ENCODE measurements at places on chromosomes 3 and 15. TPM values are rescaled to one million over a fixed set of nuclear protein-coding genes. Genes with fewer than 3 reads are reported as not detected.

MITF gene
- 0.32 TPM for total RNA-seq

ZBTB47 gene
- total RNA-seq = 0.69 TPM

DNA sequence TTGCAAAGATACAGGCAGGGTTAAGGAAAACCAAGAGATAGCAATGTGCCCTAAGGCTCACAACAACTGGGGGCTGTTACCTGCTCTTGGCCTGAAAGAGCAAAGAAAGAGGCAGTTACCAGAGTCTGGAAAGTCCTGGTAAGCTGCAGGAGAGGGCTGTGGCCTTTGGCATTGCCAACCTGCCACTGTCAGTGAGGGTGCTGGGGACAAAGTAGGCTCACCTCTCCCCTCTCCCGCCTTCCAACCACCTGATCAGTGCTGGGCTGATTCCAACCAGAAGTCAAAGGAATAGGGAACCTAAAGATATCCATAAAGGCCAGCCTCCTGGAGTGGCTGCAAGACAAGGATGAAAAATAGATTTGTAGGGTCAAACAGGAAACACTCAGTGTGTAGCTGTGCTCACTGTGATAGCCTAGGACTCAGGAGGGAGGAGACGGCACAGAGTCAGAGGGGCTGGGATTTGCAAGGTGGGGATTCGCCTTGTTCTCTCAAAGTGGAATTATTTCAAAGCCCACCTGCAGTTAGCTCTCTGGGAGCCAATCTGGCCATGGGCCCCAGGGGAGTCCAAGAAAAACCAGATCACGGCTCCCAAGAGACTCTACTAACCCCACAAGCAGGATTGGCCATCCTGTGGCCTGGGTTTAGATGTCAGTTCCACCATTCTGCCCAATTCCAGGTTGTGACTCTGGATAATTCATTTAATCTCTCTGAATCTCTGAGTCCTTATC is 204.0 kb upstream of the BCL6 start:
- DNase-seq = no peak

DNA sequence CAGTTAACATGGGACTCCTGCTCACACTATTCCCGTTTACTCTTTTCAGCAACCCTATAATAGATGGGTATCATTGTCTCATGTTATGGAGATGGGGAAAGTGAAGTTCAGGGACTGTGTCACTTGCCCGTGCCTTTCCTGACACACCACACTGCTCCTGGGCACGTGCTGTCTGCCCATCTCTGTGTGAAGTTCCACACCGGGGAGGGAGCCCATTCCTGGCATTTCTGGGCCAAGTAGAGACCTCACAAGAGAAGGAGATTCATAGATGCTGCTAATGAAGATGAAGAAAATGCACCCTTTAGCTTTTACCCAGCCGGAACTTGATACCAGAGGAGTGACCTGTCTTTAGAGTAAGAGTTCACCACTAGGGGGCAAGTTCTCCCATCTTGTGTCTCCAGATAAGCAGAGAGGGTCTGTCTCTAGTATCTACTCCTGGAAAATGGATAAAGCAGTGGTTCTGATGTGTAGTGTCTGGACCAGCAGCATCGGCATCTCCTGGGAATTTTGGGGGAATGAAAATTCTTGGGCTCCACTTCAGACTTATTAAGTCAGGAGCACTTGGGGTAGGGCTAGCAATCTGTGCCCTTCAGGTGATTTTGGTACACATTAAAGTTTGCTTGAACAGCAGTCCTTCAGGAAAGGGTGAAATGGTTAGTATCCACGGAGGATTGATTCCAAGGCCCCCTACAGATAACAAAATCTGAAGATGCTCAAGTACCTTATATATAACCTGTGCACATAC is 2.0 kb upstream of the TOPBP1 start:
- peak; percentile 50 for DNase-seq

GRCh38 chr15:45641999-45642932 is 7.4 kb downstream of the SQOR start:
- no peak for DNase-seq

- no peak for DNase-seq
These were observed 146.5 kb upstream of the UBE2E1 start for GRCh38 chr3:23659274-23659673.

DNA sequence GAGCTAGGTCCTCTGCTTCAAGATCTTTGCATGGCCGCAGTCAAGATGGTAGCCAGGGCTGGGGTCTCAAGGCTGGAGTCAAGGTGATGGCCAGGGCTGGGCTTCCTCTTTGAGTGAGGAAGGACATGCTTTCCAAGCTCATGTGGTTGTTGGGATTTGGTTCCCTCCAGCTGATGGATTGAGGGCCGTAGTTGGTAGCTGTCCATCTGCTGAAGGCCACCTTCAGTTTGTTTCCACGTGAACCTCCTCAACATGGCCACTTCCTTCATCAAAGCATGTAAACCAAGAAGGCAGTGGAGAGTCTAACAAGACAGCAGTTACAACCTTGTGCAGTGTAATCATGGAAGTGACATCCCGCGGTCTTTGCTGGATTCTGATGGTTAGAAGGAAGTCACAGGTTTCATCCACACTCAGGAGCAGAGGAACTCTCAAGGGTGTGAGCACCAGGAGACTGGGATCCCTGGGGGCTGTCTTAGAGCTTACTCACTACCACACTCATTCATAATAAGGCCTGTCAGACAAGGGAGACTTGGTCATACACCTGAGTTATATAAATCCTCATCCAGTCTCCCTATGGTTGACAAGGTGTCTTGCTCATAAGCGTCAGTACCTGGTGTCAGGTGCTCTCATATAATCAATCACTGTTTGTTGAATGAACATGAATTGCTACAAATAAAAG is 42.1 kb downstream of the ABHD5 start:
- DNase-seq = no peak

- no peak for DNase-seq
These were observed 92.0 kb upstream of the RNU6-1 start for GRCh38 chr15:67931861-67932260.

DNA sequence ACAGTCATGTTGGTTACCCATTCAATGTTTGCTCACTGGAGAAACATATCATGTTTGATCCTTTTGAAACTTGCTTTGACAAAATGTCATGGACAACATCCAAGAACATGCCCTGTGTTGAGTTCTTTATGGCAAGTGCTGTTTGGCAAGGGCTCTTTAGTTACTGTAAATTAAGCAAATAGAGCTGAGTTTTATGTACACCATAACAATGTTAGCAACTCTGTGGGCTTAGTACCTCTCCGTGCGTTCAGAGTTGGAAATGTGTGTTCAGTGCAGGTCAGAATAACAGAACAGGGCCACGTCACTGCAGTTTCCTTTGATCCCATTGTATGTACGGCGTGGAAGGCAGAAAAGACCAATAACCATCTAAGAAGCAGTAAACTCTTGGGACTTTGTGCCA is 132.5 kb downstream of the MYRIP start:
- DNase-seq = no peak

- DNase-seq = no peak
These were observed 156.2 kb upstream of the IQSEC1 start for GRCh38 chr3:13229273-13229949.

DNA sequence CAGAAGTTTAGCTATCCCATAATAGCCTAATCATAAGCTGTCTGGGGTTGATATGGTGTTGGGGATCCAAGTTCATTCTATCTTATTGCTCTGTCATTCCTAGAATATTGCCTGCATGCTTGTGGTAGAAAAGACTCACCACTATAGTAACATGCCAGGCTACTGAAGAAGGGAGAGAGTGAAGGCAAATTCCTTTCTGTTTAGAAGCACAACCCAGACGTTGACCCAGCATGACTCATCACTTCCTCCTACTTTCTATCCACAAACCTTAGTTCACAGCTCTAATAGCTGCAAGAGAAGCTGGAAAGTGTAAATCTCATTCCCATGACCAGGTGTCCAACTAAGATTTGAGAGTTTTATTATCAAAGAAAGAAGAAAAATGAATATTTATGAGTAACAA is 57.8 kb upstream of the NMD3 start:
- no peak for DNase-seq
